CD4-positive, alpha-beta T cell (primary cell): ENCODE measurements at places on chromosomes 2 and 18.
A peak's percentile ranks its signal among the peaks of the same experiment; 100 is the strongest.

- H3K4me3 ChIP-seq = no peak overlapping the region
- H3K27me3 ChIP-seq = no peaks in the 10 kb centered on the region
- H3K36me3 ChIP-seq = no peaks in the 10 kb centered on the region
Observed at GRCh38 chr2:120227111-120227991, 4.2 kb upstream of the TMEM185B start.

- peak; percentile 47 for DNase-seq
- no peak overlapping the region for H3K4me3 ChIP-seq
- peaks cover 38% of the 10 kb centered on the region for H3K4me1 ChIP-seq
- H3K36me3 ChIP-seq = no peaks in the 10 kb centered on the region
- no peak overlapping the region for H3K27ac ChIP-seq
Observed at GRCh38 chr18:62329691-62330454, 4.8 kb downstream of the TNFRSF11A start.

- H3K4me1 ChIP-seq = peaks cover 22% of the 10 kb centered on the region
- peak overlapping the region; percentile 4 for H3K27ac ChIP-seq
- no peak for DNase-seq
- H3K4me3 ChIP-seq = peak overlapping the region; percentile 82
- peaks cover 7% of the 10 kb centered on the region for H3K36me3 ChIP-seq
Observed at GRCh38 chr2:227324642-227324994, 433 bp upstream of the MFF start.

- no peak overlapping the region for H3K4me3 ChIP-seq
- peaks cover 14% of the 10 kb centered on the region for H3K4me1 ChIP-seq
- H3K27ac ChIP-seq = no peak overlapping the region
Observed at GRCh38 chr18:13544953-13545352, 181.4 kb downstream of the FAM210A start.

DNA sequence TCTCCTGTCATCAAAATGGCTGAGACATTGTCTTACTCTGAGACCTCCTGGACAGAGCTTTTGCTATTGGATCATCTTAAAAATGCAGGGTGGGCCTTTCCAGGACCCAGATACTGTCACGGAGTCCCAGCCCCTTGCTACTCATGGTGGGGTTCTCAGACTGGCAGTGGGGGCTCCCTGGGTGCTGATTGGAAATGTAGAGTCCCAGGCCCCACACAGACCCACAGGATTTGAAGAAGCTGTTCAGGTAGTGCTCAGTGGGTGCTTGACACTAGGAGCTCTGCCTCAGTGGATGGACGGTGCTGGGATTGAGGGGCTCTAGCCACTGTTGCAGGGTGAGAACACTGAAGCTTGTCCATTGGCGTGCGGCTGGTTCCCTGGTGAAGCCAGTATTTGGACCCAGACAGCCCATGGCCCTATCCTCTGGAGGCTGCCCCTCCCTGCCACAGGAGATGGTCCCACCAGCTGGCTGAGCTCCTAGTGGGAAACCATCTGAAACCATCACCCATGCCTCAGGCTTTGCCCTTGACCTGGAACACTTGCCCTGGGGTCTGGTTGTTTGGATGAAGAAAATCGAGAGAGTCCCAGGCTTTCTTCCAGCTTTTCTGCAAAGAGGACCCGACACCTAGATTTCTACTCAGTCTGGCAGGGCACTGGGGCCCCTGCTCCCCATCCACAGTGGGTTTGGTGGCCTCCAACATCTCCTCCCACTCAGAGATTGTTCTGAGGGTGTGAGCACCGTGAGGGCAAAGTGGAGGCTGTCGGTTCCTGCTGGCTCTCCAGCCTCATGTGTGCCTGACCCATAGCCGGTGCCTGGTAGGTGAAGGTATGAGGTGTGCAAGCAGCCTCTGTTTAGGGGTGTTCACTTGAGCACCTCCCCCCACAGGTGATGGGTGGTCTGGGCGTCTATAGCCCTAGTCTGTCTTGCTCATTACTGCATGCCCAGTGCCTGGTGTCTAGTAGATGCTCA is 30.1 kb downstream of the MROH2A start:
- peak; percentile 2 for DNase-seq
- no peaks in the 10 kb centered on the region for H3K4me1 ChIP-seq
- no peak overlapping the region for H3K27ac ChIP-seq
- no peaks in the 10 kb centered on the region for H3K36me3 ChIP-seq

GRCh38 chr2:215900203-215900611 is 113.1 kb downstream of the MREG start:
- H3K36me3 ChIP-seq = no peaks in the 10 kb centered on the region
- no peaks in the 10 kb centered on the region for H3K4me1 ChIP-seq
- DNase-seq = peak; percentile 66
- no peak overlapping the region for H3K4me3 ChIP-seq
- H3K27ac ChIP-seq = no peak overlapping the region

DNA sequence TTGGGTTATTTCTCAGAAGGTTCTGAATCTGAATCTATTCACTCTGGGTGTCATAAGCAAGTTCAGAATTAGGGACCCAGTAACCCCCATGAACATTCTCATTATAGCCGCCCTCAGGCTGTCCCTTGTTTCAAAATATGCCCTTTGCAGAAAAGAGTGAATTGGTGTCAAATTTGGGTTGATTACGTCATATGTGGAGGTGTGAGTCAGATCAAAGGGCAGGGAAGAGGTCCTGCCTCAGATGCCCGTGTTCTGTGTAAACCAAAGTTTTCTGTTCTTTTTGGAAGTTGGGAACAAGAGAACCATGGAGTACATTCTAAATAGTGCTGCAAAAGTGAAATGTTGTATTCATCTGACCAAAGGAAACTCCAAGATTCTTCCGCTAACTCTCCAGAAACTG is 5.8 kb downstream of the FAM110C start:
- H3K27me3 ChIP-seq = peaks cover 20% of the 10 kb centered on the region
- no peaks in the 10 kb centered on the region for H3K36me3 ChIP-seq
- H3K27ac ChIP-seq = no peak overlapping the region
- H3K4me3 ChIP-seq = no peak overlapping the region

- no peaks in the 10 kb centered on the region for H3K4me1 ChIP-seq
- H3K27me3 ChIP-seq = no peaks in the 10 kb centered on the region
- DNase-seq = no peak
Observed at GRCh38 chr2:184339966-184340365, 258.4 kb upstream of the ZNF804A start.

DNA sequence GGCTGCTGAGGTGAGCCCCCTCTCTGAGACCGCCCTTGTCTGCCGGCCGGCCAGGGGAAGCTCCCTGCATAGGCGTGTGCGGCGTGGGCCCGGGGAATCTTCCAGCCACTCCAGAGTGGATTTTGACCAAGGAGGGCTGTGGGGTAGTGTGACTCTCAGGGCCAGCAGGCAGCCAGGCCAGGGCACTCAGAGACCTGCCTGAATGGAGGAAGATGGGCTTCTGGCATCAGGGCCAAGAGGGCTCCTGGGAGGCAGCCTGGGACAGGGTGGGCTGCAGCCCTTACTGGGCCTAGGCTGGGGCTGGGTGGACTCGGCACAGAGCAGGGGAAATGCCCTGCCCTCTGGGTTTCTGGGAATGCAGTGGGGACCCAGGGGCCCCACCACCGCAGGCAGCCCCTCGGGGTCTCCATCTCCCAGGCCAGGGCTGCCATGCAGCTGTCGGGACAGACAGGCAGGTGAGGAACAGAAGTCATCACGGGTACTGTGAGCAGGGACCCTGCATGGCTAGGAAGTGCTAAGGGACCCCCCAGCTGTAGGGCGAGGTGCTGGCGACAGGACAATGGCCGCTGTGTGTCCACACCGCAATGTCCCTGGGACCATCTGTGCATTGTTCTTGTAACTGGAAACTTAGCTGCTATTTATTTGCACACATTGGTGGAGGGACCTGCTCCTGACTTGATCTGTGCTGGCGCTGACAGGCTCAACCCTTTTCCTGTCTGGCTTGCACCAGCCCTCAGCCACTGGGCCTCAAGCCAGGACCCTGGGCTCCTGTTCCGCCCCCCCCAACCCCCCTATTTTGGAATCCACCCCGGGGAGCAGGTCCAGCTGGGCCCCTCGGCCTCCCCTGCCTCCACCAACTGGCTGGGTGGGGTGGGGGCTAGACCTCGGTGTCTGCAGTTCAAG is 4.1 kb downstream of the PDCD1 start:
- no peak overlapping the region for H3K27ac ChIP-seq
- peaks cover 4% of the 10 kb centered on the region for H3K36me3 ChIP-seq

DNA sequence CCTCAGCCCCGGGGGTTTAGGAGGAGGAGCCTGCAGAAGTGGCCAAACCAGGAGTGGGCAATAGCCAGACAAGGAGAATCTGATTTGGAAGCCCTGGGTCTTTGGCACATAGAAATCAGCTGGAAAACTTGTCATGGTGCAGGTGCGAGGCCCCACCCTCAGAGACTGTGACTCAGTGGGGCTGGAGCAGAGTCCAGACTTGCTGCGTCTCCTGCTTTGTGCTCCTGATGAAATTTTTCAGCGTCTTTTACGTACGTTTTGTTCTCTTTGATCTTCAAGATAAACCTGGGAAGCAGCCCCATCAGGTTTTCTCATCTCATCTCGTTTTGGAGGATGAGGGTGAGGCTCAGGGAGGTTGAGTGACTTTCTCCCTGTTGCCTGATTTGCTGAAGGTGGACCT is 114.1 kb downstream of the CABLES1 start:
- DNase-seq = no peak
- no peaks in the 10 kb centered on the region for H3K36me3 ChIP-seq
- H3K4me3 ChIP-seq = no peak overlapping the region
- H3K4me1 ChIP-seq = peaks cover 2% of the 10 kb centered on the region
- no peaks in the 10 kb centered on the region for H3K27me3 ChIP-seq

DNA sequence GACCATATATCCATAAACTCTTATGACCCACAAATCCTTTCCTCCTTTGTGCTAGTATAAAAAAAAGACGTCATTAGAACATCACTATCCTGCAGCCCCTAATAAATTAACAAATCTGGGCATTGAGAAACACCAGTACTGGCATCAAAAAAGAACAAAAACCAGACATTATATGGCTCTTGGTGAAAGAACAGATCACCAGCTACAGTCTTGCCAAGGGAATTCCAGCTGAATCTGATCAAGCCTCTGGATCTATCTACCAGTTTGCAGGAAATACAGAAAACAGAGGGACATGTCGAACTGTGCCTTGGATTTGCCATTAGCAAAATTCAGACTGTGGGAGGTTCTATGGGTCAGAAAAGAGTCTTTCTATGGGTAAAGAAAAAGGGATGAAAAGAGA is 93.7 kb upstream of the DDX18 start:
- H3K36me3 ChIP-seq = no peaks in the 10 kb centered on the region
- DNase-seq = no peak
- H3K4me3 ChIP-seq = no peak overlapping the region
- H3K4me1 ChIP-seq = no peaks in the 10 kb centered on the region
- no peak overlapping the region for H3K27ac ChIP-seq
- no peaks in the 10 kb centered on the region for H3K27me3 ChIP-seq
